ENCODE measurements at places on chromosomes 12 and 14.

DNA sequence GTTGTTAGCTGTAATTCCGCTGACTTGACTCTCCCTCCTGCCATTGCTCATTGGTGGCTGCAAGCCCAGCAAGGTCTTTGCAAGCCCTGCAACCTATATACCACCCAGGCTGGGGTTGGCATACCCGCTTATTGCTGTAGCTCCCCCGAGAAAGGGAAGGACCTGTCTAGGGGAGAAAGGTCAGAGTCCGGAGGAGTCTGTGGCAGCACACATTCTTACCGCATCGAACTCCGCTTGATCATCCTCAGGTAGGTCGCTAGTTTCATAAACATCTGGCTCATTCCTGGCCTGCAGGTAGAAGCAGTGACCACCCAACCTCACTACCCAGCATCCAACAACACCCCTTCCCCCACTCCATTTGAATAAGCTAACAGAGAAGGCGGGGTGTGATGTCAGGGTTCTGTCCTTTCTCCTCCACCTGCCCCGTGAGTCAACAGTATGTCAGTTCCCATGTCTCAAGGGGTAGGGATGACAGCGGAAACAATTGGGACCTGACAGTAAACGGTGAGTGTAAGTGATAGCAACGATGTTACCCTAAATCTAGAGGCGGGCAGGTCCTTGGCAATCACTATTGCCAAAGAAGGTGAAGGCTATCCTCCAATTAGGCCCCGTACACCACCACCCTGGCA is 1.1 kb downstream of the DCTN2 start:
- no peak for DNase-seq

DNA sequence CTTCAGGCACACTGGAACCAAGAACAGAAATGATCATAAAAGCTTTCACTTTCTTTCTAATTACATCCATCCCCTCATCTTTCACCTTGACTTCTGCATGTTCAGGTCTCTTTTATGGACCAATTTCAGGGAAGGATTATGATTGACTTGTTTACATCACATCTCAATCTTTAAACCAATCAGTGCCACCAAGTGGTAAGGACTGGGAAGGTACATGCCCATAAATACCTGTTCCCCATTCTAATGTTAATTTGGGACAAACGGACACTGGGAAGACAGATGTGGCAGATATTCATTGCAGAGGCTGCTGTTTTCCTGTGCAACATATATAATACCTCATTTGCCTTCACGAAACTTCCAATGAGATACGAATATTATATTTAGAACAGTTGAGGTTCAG is 978.1 kb downstream of the GALC start:
- no peak for DNase-seq

DNA sequence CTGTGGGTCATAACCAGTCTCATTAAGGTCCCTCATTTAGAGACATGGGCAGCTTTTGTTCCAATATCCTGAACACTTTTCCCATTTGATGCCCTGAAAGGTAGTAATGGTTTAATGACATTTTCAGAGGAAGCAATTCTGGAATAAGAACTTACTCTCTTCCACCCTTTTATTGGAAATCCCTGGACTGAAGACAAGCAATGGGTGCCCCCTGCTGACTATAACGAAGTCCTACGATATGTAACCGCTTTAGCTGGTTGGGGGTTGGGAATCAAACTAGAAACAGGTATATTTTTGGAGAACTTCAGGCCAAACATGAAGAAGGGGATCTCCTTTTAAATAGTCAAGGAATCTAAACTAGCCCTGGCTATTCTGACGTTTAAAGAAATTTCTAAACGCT is 20.5 kb downstream of the SARNP start:
- no peak for DNase-seq

DNA sequence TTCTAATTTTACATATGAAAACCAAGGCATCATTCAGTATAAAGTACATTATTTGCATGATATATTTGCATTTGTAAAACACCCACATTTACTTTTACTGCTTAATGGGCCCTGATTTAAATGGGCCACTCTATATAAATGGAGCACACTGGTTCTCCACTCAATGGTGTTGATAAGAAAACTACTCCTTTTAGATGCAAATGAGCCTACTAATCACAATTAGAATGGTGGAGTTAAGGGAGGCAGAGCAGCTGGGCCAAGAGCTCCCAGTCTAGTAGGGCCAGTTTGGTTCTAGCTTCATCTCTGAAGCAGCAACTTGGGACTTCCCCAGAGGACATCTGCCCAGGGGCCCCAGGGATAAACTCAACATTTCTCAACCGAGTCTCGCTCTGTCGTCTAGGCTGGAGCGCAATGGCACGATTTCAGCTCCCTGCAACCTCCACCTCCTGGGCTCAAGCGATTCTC is 120.7 kb downstream of the FOXN3 start:
- DNase-seq, result no peak

- DNase-seq, result no peak
Observed at GRCh38 chr12:95104919-95105452, 31.6 kb upstream of the NR2C1 start.

DNA sequence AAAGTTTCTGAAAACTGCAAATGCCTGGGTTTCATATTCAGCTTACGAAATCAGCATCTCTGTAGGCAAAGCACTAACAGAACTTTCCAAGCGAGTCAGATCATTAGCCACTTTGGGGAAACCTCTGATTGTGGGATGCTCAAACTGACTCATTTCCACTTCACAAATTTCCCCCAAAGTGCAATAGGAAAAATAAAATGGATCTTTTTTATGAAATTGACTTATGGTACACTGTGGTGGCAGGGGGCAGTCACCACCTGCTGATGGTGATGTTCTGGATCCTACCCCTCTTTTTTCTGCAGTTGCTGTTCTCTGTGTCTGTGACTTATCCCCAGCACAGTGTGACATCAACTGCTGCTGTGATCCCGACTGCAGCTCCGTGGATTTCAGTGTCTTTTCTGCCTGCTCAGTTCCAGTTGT is 5.6 kb downstream of the TCTN1 start:
- no peak for DNase-seq

Data from SW 1271 (cell line).